Activated naive CD4-positive, alpha-beta T cell treated with anti-CD3 and anti-CD28 coated beads, Interleukin-2, amount 10 ng/mL, durations not matched to agents 7 days and 5 days (primary cell): ENCODE measurements at places on chromosomes 2 and 18.

DNA sequence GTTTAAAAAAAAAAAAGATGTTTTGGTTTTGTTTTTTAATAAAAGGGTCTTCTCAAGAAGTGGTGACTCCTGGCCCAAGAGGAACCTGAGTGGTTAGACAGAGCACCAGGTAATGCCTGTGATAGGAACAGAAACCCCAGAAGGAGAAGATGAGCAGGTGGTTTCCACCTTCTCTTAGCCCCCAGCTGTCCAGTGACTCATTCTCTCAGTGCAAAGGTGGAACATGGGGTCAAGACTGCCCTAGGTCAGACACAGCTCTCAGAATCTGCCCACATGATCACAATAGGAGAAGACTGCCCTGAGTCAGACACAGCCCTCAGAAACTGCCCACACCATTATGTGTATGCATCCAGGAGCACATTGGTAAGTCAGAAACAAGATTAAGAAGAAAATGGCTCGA lies 61.8 kb downstream of the TBC1D8 start:
- H3K4me3 ChIP-seq = no peak overlapping the region
- H3K27me3 ChIP-seq = peaks cover 3% of the 10 kb centered on the region
- H3K36me3 ChIP-seq = no peaks in the 10 kb centered on the region
- no peak overlapping the region for H3K27ac ChIP-seq

DNA sequence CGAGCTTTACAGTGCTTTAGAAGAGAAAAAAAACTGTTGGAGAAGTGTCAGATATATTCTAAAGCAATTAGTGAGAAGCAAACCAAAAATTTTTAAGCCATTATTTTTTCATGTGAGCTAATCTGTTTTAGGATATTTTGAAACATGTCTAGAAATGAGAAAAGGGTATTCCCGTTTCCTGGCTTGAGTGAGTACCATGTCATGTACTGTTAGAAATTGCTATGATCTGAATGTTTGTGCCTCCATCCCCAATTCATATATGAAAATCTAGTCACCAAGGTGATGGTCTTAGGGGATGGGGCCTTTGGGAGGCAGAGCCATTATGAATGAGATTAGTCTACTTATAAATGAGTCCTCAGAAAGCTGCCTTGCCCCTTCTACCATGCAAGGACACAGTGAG lies 493.3 kb upstream of the GCFC2 start:
- H3K27me3 ChIP-seq = no peaks in the 10 kb centered on the region
- no peaks in the 10 kb centered on the region for H3K36me3 ChIP-seq
- no peak overlapping the region for H3K4me3 ChIP-seq
- DNase-seq = no peak
- H3K27ac ChIP-seq = no peak overlapping the region

- peaks cover 29% of the 10 kb centered on the region for H3K27me3 ChIP-seq
- H3K36me3 ChIP-seq = no peaks in the 10 kb centered on the region
- H3K27ac ChIP-seq = no peak overlapping the region
- H3K4me1 ChIP-seq = no peaks in the 10 kb centered on the region
Measured at GRCh38 chr2:64515086-64515485, 9.0 kb upstream of the AFTPH start.

- no peaks in the 10 kb centered on the region for H3K27me3 ChIP-seq
- peaks cover 81% of the 10 kb centered on the region for H3K4me1 ChIP-seq
- DNase-seq = peak; percentile 83
- H3K36me3 ChIP-seq = peaks cover 36% of the 10 kb centered on the region
- peak overlapping the region; percentile 96 for H3K27ac ChIP-seq
- H3K4me3 ChIP-seq = peak overlapping the region; percentile 93
Measured at GRCh38 chr2:201261471-201261870, 1.1 kb downstream of the CASP8 start.

GRCh38 chr2:75424936-75425619 lies 135.7 kb downstream of the EVA1A start:
- H3K4me3 ChIP-seq = no peak overlapping the region
- DNase-seq = no peak
- no peak overlapping the region for H3K27ac ChIP-seq
- no peaks in the 10 kb centered on the region for H3K4me1 ChIP-seq
- peaks cover 7% of the 10 kb centered on the region for H3K27me3 ChIP-seq

- peaks cover 51% of the 10 kb centered on the region for H3K36me3 ChIP-seq
- no peak for DNase-seq
- H3K4me3 ChIP-seq = no peak overlapping the region
- no peak overlapping the region for H3K27ac ChIP-seq
- H3K4me1 ChIP-seq = peaks cover 6% of the 10 kb centered on the region
- no peaks in the 10 kb centered on the region for H3K27me3 ChIP-seq
Measured at GRCh38 chr2:84830095-84830494, 50.8 kb downstream of the TRABD2A start.
